NCI-H748 treated with DMSO at 0.1 percent for 48 hours (cell line): ENCODE measurements at places on chromosomes 5 and 9.
A peak's percentile ranks its signal among the peaks of the same experiment; 100 is the strongest.

DNA sequence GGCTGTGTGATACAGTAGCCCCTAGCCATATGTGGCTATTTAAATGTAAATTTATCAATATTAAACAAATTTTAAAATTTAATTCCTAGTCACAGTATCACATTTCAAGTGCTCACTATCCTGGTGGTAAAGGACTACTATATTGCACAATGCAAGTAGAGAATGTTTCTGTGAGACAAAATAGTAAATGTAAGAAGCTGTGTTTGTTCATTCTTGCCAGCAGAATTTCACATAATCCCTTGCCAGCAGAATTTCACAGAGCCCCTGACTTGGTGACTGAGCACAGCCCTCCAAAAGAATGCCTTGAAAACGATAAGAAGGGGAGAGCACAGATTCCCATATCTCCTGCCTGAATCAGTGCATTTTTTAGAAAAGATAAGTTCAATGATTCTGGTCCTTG is 75.9 kb upstream of the SELENOP start:
- no peak for DNase-seq

- DNase-seq: no peak
Observed at GRCh38 chr5:158852622-158853021, 247.1 kb downstream of the EBF1 start.

DNA sequence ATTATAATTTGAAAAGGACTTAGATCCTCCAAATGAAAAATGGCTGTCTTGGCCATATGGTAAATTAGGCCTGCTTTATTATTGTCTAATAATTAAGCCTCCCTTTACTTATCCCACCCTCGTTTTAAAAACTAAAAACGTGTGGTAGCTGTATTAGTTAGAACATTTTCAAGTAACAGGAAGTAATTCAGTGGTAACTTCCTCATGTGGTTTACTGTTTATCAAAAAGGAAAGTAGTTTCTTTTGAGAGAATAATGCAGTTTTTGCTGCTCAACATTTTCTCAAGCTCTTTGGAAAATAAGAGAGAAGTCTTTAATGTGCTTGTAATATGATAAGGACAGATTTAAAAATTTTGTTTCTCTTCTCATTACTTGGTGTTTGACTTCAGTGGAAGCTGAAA is 26.0 kb downstream of the ZCCHC7 start:
- DNase-seq: no peak

DNA sequence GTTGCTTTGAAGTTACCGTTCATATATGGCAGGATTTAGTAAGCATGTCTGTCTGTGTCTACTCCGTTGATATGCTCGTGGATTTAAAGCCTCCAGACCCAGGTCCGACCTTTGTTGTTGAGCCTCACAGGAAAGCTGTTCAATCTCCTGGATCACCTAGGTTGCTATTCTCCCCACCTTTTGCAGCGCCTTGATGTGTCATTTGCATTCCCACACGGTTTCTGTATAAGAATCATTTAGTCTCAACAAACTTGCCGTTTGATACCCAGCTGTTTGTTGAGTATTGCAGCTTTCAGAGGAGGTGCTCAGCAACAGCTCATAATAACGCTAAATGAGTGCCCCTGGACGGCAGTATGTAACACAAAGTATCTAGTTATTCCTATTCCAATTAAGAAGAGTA is 1.2 kb upstream of the ADGRV1 start:
- no peak for DNase-seq

DNA sequence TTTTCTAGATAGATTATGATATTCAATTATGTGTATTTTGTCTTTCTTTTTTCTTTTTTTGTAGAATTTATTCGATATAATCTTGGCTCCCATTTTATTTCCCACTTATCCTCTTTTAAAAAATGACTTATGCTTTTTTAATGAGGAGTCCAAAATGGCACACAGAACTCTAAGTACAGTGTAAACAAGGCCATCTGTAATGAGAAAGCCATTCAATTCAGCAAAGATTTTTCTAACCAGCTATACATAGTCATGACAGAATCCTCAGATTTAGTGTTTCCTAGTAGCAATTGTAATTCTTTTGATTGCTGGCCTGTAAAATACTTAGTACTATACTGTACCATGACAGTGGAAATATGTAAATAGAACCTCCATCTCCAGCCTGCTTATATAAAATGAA is 651.4 kb downstream of the RAB3C start:
- no peak for DNase-seq

DNA sequence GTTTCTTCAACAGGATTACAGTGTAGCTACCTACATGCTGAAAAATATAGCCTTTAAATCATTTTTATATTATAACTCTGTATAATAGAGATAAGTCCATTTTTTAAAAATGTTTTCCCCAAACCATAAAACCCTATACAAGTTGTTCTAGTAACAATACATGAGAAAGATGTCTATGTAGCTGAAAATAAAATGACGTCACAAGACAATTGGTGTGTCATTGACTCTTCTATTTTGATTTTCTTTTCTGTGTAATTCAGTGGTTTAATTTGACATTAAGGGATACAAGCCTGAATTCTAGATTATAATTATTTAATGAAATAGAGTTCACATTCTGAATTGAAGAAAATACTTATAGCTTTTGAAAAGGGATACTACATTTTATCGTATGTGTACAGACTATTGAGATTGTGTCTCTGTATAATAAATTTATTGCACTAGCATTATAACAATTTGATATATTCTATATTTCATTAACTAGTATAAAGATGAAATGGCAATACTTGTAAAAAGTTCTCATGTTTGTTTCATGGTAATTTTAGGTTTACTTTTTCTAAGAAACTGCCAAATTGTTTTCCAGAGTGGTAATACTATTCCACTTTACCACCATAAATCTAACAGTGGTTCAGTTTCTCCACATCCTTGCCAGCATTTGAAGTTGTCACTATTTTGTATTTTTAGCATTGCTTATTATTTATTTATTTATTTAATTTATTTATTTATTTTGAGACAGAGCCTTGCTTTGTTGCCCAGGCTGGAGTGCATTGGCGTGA is 18.7 kb downstream of the ANXA1 start:
- DNase-seq: no peak

DNA sequence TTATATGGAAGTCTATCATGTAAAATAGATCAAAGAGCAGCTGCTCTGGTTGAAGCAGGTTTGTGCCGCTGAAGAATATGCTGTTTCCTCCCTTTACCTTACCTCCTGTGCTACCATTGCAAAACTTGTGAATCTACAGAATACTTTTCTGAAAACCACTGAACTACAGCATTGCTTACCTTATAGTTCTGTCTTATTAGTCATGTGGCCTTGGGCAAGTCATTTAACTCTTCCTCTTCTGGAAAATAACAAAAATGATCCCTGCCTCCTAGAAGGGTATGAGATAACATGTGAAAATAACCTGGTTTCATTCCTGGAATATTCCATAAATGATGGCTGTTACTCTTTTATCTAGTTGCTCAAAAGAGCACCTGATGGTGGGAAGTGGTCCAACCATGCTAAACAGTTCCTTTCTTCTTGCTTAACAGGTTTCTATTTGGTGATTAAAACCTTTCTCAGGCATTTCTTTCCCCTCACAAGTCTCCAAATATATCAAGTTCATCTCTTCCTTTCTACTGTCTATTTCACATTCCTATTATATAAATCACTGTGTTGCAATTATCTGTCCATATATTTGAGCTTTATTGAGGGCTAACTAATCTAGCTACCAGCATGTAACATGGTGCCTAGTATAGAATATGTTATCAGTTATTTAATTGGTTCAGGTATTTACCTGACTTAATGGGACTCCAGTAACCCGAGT is 15.0 kb downstream of the TRIM32 start:
- no peak for DNase-seq

- DNase-seq: peak; percentile 73
Observed at GRCh38 chr5:27020973-27021372, 17.4 kb downstream of the CDH9 start.

GRCh38 chr9:112789891-112790774 is 39.6 kb downstream of the SNX30 start:
- no peak for DNase-seq

GRCh38 chr9:114126247-114127060 is 27.4 kb upstream of the KIF12 start:
- no peak for DNase-seq

DNA sequence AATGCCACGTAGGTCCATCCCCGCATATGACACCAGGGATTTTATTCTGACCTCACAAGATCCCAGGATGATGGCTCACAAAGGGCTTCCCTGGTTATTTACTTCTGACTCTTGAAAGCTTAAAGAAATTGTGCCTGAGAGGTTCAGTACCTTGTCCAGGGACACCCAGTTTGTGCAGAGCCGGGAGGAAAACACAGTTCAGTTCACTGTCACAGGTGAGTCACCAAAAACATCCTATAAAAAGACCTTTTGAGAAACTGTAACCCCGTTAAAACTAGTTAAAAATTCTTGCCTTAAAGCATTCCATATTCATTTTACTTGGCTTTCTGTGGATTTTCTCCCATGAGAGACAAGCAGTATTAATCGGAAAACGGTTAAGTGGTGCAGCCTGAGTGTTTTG is 56.6 kb downstream of the ZNF510 start:
- no peak for DNase-seq

- DNase-seq: no peak
Observed at GRCh38 chr5:120779674-120780073, 315.6 kb downstream of the PRR16 start.

GRCh38 chr5:72108202-72109061 is 1.2 kb downstream of the MAP1B start:
- DNase-seq: peak; percentile 69

DNA sequence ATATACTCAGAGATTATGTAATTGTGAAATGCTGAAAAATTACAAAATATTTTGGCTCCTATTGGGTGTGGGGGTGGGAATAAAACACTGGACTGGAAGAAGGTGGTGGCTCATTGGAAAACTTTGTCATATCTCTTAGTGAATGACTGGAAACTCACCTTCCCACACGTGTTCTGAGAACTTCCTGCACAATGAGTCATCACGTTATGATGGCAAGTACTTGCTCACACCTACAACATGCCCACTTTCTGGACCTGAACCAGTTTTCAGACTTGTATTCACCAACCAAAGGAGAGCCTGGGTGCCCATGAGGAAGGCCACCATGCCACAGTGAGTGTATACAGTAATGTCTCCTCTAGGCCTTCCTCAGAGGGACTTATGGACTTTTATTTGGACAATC is 294.8 kb downstream of the ASTN2 start:
- DNase-seq: no peak

DNA sequence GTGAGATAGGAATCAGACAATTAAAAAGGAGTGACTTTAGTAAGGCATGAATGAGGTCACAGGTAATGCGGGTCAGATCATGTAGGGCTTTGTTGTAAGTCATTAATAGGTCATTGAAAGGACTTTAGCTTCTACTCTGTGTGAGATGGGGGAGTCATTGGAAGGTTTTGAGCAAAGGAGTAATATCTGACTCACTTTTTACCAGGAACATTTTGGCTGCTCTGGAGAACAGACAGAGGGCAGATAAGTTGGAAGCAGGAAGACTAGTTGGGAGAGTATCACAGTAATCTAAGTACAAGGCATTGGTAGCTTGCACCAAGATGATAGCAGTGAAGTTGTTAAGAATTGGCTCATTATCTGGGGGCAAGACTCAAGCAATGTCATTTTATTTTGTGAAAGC is 37.4 kb downstream of the KIF2A start:
- DNase-seq: no peak

DNA sequence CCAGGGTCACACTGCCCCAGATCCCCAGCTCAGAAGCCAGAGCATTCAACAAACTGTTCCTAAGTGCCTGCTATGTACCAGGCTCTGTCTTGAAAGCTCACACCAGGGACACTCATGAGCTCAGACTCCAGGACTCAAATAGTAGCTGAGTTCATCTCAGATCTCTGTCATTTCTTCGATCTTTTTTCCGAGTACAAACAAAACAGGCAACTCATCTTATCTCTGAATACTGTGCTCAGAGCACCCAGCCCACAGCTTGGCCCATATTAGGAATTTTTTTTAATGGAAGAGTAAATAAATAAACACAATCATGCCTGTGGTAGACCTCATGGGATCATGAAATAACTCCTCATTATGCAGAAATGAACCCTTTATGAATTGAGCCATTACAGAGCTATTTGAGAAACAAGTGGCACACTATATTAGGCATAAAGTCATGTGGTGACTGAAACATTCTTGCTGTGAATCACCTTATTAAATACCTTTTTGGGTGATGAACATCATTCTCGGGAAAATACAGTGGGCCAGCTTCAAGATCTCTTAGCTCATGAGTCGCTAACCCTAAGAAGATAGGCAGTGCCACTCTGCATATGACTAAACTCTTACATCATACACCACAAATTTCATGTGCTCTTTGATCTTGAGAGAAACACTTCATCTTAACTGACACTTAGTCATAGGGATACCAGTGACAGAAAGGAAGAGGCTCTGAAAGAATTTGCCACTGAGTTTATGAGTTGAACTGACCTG is 9.9 kb downstream of the SH3RF2 start:
- DNase-seq: no peak
